Right renal pelvis (tissue), 4 donors: ENCODE measurements at places on chromosomes 6 and 20. TPM values are rescaled to one million over a fixed set of nuclear protein-coding genes. Genes with fewer than 3 reads are reported as not detected.
A peak's percentile ranks its signal among the peaks of the same experiment; 100 is the strongest.

- no peak for DNase-seq
Measured at GRCh38 chr6:52575502-52575892, 1.4 kb downstream of the TRAM2 start.

GRCh38 chr20:48340883-48341281 is 486.9 kb downstream of the PREX1 start:
- DNase-seq, result no peak

DNA sequence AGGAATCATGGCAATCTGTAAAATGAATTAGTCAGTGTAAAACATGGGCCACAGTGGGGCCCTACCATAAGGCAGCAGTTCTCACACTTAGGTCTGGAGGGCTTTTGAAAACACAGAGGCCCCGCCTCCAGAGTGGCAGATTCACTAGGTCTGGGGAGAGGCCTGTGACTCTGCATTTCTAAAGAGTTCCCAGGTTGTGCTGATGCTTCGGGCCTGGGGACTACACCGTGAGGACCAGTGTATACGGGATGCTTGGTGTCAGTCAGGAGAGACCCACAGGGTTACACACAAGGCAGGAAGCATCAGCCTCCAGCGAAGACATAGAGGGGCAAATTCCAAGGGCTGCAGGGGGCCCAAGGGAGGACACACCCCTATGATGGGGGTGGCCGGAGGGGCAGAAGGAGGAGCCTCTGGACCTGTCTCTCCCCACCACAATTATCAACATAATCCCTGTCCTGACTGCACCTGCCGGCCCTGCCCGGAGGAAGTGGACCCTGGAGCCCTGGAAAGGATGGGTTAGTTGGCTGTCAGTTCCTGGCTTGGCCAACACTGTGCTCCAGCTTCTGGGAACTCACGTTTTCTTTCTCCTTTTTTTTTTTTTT is 46.7 kb downstream of the FGD2 start:
- DNase-seq, result no peak

DNA sequence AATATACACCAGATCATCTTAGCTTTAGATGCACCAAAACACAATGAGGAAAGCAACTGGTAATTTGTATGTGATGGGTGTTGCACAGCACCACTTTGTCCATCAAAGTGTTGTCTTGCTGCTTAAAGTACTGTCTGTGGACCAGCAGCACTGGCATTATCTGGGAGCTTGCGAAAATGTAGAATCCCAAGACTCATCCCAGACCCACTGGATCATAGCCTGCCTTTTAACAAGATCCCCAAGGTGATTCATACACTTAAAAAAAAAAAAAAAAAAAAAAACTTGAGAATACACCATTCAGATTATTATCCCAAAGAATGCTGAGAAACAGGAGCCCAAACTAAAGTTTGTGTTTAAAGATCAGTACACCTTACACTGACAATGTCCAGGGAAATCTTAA is 123.4 kb downstream of the TASP1 start:
- no peak for DNase-seq

- DNase-seq, result no peak
Measured at GRCh38 chr6:24145690-24146131, 19.7 kb downstream of the NRSN1 start.

DNA sequence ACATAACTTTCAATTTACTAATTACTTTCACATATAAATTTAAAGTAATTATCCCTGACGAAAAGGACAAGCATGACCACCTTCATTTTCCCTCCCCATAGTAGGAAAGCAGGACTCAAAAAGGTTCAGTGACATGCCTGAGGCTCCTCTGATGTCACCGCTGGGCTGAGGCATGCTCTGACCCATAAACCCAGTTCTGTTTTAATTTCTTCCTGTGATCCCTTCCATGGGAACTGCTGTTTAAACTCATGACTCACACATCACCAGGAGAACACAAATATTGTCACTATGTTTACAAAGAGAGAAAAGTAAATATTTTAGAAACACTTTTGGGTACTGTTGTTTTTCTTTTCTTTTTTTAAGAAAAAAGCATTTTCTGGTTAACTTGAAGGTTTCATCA is 38.0 kb upstream of the NR2E1 start:
- no peak for DNase-seq

DNA sequence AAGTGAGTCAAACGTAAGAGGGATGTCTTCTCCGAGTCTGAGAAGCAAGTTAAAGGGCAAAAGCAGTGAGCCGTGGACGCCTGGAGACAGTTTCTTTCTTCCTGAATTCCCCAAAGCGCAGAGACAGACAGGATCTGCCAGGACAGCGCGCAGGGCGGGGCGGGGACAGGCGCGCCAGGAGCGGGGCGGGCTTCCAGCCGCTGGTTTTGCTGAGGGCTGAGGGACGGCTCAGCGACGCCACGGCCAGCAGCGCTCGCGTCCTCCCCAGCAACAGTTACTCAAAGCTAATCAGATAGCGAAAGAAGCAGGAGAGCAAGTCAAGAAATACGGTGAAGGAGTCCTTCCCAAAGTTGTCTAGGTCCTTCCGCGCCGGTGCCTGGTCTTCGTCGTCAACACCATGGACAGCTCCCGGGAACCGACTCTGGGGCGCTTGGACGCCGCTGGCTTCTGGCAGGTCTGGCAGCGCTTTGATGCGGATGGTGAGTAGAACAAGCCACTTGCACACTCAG is at the start of gene SCGN:
TSS of gene SCGN (plus strand) at position 209 of the 509 bp plus-strand sequence. CDS start at position 398, 189 bp downstream.
- DNase-seq, result peak; percentile 65

DNA sequence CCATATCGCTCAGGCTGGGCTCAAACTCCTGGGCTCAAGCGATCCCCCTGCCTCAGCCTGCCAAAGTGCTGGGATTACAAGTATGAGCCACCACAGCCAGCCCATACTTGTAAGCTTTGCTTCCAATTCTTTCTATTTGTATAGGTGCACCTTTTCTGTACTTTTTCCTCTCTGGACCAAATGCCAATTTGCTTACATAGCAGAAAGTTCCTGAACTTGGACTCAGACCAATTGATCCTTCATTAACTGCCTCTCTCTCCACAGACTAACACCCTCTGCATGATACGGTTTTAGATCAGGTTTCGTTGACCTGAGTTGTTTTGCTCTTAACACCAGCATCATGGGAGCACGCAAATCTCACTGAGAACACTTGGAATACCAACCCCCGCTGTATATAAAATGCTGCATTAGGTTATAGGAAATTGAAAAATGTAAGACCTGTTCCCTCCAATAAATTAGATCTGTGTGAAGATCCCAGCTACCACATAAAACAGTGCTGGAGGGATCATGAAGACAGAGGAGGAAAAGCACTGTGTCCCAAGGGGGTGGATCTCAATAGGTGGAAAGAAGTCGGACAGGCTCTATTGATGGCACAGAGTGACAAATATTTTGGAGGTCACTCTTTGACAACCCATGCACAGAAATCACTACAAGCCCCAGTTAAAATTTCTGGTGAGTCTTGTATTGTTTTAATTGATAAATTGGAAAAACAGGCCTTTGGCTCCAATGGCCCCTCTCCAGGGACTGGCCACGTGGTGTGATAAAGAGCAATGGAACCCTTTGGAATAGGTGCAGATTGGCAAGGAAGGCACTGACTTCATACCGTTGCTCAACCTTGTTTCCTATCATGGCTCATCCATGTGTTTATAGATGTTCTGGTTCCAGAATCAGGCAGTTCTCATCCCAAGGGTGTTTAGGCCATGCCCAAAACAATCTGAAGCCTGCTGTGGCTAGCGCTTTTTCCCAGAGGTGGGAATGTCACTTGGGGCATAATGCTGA is 51.2 kb downstream of the ISM1 start:
- DNase-seq, result no peak

DNA sequence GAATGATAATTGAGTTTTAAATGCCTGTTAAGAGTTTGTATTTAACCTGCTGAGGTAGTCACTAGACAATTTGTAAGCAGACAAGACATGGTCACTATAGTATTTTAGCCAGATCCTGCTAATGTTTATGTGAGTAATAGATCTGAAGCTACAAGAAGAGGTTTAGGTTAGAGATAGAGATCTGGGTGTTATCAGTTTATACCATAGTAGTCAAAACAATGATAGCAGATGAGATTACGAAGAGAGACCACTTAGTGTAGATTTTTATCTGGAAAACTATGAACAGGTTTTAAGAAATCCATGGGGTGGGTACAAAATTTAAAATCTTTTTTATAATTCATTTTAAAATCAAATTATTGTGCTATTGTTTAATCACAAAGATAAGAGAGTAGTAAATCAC is 47.5 kb downstream of the PHIP start:
- no peak for DNase-seq

DNA sequence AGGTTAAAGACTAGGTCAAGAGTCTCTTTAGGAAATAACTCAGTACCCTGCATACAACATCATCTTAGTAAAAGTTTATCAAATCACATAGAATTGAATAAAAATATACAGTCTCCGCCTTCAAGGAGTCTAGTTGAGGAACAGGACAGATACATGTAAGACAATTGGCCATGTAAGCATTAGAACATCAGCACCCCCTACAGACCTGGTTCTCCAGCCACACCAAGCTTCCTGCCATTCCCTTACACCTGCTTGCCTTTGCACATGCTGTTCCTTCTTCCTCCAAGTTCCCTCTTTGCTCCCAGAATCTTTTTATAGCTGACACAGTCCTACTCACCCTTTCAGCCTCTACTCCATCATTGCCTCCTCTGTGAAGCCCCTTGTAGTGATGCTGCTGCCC is 187.8 kb upstream of the LRFN2 start:
- DNase-seq, result no peak

- no peak for DNase-seq
Measured at GRCh38 chr20:19953606-19954005, 63.6 kb upstream of the NAA20 start.

GRCh38 chr20:51531141-51531710 is 11.3 kb downstream of the NFATC2 start:
- no peak for DNase-seq

DNA sequence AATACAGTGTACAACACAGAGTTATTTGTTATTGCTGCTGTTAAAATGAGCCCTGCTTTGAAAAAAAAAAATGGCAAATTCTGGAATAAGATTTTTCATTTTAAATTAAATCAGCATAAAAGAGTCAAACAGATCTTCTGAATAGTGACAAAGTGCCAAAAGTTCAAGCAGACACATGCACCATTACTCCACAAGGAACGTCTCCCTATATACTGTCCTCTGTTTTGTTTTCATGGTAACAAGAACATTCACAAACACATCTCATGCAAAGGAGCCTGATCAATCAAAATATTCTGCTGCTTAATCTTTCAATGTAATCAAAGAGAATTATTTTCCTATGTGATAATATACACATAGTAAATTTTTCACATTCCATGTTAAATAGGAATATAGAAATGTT is 2.7 kb downstream of the HIVEP2 start:
- DNase-seq, result no peak

The NKAPL gene
- polyA plus RNA-seq, result 2.1 TPM

The BHLHE23 gene
- polyA plus RNA-seq, result not detected
